ENCODE measurements at places on chromosomes 7 and 10.

DNA sequence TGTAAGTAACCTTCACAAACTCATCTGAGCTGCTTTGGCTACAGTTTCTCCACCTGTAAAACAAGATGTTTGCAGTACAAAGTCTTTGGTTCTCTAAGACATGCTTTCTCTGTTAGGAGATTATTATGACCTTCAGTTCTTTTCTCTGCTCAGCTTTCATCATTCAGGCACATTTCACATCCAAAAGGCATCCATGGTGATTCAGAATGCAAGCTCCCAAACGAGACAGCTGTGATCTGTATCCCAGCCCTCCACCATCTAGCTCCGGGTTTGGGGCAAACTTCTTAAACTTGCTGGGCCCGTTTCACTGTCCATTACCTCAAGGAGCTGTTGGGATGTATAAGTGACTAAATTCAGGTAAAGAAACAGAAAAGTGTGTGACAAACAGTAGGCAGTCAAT lies 95.8 kb upstream of the COL1A2 start:
- DNase-seq, result no peak

- DNase-seq, result no peak
Observed at GRCh38 chr10:113576852-113577251, 24.0 kb downstream of the HABP2 start.

GRCh38 chr7:112566442-112567324 lies 85.9 kb downstream of the LSMEM1 start:
- no peak for DNase-seq

- DNase-seq, result no peak
Observed at GRCh38 chr7:131690441-131690840, 134.0 kb upstream of the PODXL start.

DNA sequence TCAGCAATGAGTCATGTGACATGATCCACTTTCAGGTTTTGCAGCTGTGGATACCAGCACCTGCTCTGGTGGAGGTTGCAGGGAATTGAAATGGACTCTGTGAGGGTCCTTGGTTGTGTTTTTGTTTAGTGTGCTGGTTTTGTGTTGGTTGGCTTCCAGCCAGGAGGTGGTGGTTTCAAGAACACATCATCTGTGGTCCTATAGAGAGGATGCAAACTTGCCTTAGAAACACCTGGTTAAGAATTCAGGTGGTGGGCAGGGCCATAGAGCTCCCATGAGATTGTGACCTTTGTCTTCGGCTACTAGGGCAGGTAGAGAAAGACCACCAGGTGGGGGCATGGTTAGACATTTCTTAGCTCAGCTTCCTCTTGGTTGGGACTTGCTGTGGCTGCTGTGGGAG lies 59.2 kb upstream of the CYP2C9 start:
- DNase-seq, result no peak

GRCh38 chr10:86914734-86915133 lies 42.7 kb downstream of the MMRN2 start:
- DNase-seq, result no peak

DNA sequence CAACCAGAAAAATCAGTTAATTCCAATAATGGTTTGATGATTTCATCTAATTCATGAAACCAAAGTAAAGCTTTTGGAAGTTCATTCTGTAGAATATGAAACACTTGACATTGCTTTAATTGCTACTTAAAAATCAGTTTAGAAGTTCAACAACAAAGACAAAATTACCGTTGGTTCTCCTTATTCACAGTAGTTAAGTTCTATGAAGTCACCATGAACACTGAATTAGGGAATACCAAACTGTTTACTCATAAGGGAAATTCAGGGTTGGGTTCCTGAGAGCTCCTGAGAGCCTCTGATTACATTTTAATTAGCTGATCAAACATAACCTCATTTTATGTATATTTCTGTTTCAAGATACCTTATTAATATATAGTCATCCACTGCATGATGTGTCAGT lies 46.2 kb downstream of the ZNF438 start:
- no peak for DNase-seq

DNA sequence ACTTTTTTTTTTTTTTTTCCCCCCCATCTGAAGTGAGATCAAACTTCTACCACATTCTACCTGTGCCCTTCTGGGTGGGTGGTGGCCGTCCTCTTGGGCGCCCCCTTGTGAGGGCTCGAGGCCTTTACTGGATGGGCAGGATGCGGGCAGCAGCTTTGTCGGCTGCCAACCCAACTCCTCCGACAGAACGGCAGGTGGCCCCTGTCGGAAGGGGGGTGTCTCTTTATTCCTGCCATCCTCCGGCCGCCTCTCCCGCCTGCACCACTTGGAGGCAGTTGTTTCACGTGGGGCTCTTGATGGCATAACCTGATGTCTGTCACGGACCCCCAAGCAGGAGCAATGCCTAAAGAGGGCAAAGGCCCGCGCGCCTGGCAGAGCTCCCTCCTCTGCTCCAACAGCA lies 31.0 kb downstream of the AMZ1 start:
- no peak for DNase-seq

- no peak for DNase-seq
Observed at GRCh38 chr7:115195208-115195607, 273.3 kb downstream of the MDFIC start.

GRCh38 chr10:65213170-65213569 lies 1692.0 kb downstream of the REEP3 start:
- no peak for DNase-seq

GRCh38 chr10:106506526-106507283 lies 657.8 kb downstream of the SORCS1 start:
- no peak for DNase-seq

DNA sequence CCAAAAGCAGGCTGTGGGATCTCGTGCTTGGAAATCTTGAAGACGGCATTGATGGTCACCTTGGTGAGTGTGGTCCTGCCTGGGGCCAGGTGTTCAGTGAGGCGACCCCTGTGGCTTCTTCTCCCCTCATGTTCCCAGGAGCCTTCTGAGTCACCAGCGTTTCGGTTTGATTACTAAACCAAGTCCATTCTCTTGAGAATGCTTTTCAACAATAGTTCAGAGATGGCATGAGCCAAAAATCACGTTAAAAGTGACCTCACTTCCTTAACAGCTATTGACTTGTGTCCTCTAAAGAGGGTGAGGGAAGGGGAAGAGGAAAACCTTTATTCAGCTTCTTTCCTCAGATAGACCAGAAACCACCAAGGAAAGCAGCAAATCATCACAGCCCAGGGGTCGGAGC lies 315.2 kb downstream of the GATA3 start:
- no peak for DNase-seq

GRCh38 chr7:131717181-131717580 lies 160.8 kb upstream of the PODXL start:
- DNase-seq, result no peak

DNA sequence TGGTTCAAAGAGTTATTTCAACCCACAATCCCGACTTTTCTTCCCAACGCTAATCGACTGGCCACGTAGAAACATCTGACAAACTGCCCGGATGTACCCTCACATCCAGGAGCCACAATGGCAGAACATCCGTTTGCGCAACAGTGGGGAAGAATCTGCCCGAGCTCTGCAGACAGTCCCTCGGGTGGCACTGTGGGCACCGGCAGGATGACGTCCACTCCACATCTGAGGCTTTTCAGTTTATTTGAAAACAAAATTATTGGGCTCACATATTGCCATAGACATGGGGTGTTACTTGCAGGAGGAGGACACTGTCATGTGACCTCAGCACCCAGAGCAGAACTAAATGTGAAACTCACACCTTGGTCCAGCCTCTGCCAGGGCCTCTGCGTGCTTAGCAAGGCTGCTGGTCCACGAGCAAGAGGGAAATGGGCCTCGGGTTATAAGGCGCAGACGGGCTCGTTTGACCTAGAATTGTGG lies 84.1 kb downstream of the MKI67 start:
- DNase-seq, result no peak

DNA sequence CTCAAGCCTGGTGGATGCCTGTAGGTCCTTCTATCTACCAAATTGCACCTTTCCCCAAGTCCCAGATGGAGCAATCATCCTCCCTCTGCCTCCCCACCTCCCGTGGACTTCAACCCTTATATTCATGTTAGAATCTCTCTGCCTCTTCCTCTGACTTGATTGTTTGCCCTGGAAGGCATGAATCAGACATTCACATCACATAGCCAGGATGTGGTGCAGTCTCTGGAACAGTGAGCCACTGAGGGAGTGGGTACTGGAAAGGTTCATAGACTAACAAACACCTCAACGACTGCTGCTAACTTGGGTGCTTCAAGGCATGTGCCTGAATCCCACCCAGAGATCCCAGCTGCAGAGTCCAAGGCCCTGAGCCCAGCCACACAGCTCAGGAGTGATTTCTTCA lies 494.0 kb downstream of the TNS3 start:
- DNase-seq, result no peak

GRCh38 chr7:140358412-140359051 lies 39.8 kb downstream of the SLC37A3 start:
- no peak for DNase-seq

Measured in sciatic nerve (tissue), 2 donors.